T-helper 2 cell treated with Interferon-gamma antibody and Interleukin-4, amounts not matched to agents 5 μg/mL and 100 μg/mL, for 36 hours (primary cell): ENCODE measurements at places on chromosomes 6 and 20.

DNA sequence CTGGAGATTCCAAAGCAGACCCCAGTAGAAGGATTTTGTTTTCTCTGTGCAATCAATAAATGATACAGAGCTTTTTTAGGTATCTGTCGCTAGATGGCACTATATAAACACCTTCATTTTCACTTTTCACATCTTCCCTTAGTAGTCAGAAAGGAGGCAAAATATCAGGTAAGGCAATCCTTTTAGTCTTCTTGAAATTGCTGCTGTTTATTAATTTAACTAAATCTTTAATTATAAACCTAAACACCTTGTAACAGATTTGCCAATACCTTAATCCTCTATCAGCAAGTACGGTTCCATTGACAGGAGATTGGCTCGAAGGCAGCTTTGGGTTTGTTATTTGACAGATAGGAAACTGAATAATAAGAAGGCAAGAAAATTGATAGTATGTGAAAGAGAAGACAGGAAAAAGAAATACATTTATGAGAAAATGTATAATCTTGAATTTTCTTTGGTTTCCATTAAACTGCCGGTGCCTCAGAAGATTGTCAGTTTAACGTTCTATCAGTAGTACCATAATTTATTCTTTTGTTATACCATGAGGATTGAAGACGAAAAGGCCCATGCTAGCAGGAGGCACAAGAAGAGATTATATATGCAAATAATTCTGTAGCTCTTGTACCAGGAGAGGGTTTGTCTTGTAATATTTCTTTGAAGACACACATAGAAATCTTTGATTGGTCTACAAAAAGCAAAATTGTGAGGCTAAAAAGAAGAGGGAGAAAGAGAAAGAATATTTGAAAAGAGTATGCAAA is 23.5 kb upstream of the IBTK start:
- no peak for DNase-seq

DNA sequence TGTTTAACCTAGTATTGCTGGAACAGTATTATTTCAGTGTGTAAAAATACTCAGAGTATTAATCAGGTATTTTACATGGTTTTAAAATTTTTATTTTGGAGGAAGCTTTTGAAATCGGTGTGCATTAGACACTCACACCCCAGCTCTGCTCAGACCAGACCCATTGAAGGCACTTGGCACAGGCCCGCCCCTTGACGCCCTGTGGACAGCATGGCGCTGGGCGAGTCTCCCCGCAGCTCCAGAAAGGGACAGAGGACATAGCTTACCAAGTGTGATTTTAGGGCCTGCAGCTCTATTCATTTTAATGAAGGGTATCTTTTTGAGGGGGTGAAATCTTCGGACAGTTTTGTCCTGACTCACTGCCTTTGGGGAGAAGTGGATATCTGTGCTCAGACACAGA is 164.5 kb downstream of the CDH4 start:
- DNase-seq: no peak

DNA sequence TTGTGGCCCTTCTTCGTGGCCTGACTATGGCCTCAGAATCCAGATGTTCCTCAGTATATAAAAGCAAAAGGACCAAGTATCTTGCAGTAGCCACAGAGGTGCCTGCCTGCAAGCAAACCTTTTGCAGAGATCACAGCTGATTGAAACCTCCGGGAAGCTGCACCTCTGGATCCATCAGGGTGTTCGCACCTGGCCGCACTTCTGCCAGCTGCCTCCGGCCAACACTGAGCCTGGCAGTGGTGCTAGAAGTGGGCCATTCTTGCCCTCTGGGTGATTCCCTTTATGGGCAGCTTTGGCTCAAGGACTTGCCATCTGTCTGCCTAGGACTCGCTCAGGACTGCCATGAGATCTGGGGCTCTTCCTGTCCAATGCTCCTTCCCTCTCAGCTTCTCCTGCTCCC is 214.6 kb upstream of the ECI2 start:
- no peak for DNase-seq

DNA sequence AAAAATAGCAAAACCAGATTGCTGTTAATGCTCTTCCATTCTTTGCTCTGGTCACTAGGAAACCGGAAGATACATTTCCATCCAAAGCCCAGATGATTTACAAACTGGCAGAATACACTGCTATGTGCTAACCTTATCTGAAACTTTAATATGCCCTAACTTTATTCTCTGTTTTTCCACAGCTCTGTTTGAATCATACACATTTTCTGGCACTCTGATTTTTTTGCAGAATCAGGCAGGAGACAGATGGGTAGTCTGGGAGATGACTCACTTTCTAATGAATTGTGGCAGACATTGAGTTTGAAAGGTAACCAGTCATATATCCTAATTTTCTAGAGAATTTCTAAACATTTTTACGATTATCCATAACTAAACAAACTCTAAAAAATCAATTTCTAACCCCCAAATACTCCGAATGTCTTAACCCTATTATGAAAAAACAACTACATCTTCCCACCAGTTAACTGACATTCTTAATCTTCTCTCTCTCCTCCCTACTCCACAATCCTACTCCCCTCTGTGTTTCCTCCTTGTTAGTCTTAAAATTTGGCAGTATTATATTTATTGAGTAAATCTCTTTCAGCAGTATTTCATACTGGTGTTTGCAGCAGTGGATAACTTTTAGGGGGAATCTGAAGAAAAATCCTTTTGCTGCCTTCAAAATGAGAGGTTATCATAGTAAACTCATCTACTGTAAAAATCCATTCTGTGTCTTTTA is 63.5 kb downstream of the MAN1A1 start:
- DNase-seq: no peak

- no peak for DNase-seq
Measured at GRCh38 chr20:10735195-10735949, 61.6 kb upstream of the JAG1 start.

DNA sequence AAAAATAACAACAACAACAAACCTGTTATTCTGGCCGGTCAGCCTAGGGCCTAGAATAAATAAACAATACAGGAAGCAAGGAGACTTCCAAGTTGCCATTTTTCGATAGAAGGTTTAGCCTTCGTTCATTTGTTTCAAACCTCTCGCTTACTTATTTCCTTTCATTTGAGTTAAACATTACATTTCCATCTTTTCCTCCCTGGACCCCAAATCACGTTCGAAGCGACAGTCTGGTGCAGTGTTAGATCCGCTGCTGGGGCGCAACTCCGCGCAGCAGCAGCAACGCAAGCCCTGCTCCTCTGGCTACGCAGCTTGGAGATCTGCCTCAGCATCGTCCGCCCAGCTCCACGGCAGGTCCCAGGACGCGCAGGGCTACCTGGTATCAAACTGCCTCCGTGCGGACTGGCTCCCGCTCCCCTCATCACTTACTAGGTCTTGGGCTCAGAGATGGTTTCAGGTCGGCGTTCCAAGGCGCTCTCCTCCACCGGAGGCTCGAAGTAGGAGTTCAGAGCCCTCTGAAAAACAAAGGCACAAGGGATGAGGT is 530 bp downstream of the TDP2 start:
- no peak for DNase-seq

GRCh38 chr6:98324446-98324845 is 509.9 kb upstream of the POU3F2 start:
- DNase-seq: no peak

GRCh38 chr20:58611236-58612030 is 39.6 kb upstream of the STX16 start:
- no peak for DNase-seq

GRCh38 chr6:35477028-35477427 is 8.8 kb downstream of the RPL10A start:
- DNase-seq: no peak

GRCh38 chr6:157088841-157089240 is 234.5 kb downstream of the TMEM242 start:
- DNase-seq: no peak

DNA sequence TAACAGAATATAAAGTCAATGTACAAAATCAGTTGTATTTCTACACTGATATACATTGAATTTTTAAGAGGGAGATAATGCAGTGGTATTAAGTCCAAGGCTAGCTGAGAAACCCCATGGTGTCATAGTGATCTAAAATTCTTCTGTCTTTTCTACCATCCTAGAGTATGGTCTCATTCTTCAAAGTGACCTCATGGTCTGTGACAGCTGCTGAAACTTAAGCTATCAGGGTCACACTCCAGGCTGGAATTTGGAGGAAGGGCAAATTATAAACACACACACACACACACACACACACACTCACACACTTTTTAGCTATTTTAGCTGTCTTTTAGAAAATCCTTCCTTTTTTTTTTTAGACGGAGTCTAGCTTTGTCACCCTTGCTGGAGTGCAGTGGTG is 47.3 kb upstream of the DYNLRB1 start:
- no peak for DNase-seq

GRCh38 chr6:169092375-169092774 is 161.3 kb downstream of the THBS2 start:
- DNase-seq: no peak

- DNase-seq: no peak
Measured at GRCh38 chr6:166009385-166010031, 158.1 kb downstream of the TBXT start.

DNA sequence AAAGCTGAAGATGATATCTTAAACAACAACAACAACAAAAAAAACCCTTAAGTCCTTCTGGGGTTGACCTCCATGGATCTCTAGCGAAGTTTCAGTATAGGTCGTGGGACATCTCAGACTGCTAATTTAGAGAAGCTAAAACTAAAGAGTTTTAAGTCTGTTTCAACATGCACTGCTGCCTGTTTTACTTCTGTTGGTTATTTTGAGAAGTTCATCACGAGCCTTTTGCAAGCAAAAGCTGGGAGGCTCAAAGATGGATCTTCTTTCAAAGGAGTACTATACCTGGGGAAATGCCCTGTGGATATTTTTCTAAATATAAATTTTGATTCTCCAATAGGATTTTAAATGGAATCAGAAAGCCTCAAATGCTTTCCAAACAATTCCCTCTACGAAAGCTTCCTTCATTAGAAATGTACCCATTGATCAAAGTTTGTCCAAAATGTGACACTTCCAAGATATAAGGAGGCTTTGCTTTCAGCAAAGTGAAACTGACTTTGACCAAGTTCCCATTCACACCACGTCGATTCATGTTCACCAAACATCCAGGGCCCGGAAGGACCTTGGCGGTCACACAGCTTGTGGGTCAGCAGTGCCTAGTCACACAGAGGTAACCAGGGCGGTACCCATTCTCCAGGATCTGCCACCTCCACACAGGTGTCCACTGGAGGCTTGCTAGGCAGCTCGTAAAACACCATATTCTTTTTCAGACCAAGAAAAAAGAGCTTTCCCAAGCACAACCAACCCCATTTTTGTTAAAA is 94.7 kb upstream of the QKI start:
- no peak for DNase-seq

GRCh38 chr6:43848671-43849391 is 78.8 kb downstream of the VEGFA start:
- no peak for DNase-seq

- DNase-seq: no peak
Measured at GRCh38 chr20:40632346-40632976, 56.6 kb downstream of the MAFB start.

GRCh38 chr6:125379174-125379573 is 77.4 kb upstream of the HDDC2 start:
- no peak for DNase-seq

- DNase-seq: no peak
Measured at GRCh38 chr20:21435576-21435975, 38.2 kb upstream of the NKX2-4 start.

DNA sequence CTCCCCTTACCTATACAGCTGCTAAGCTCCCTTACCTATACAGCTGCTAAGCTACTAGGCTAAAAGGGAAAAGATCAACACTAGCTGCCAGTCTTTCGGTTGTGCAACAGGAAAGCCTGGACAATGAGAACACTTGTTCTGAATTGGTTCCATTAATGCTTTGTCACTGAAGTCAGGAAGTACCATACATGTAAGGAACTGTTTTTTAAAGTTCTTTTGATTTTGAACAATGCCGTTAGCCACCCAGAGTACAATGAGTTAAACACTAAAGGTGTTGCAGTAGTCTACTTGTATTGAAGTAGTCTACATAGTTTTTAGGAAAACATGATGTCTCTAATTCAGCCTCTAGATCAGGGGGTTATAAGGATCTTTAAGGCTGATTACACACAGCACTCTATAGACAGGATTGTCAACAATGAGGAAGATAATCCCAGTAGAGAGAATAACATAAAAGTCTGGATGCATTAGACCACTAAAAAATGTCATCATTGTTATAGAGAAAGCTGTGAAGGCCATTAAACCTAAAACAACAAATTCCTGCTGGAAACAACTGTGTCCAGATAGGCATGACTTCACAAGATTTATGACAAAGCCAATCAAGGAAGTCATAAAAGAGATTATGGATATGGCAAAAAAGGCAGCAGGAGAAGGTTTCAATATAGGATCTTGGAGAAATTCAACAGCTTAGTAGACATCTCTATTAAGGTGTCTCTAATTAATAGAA is 306.3 kb downstream of the PHF3 start:
- no peak for DNase-seq

DNA sequence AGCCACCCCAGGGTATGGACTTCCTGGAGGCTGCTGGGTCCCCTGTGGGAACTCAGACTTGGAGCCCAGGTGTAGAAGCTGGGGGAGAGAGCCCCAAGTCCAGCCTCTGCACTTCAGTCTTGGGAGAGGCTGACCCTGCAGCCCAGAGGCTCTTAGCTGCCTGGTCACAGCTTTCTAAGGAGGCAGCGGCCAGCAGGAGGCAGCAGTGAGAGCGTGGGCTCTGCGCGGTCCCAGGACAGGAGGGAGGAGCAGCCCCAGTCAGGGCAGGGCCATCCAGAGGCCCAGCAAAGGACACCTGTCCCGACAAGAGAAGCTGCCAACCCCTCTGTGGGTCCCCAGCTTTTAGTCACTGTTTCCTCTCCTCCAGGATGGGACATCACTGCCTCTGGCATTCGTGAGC is 9.4 kb downstream of the TREML2 start:
- DNase-seq: no peak

GRCh38 chr20:47719625-47720024 is 65.7 kb downstream of the SULF2 start:
- no peak for DNase-seq

- DNase-seq: no peak
Measured at GRCh38 chr20:22696759-22697158, 112.4 kb upstream of the FOXA2 start.

- no peak for DNase-seq
Measured at GRCh38 chr6:92428448-92428847, 990.9 kb downstream of the EPHA7 start.

DNA sequence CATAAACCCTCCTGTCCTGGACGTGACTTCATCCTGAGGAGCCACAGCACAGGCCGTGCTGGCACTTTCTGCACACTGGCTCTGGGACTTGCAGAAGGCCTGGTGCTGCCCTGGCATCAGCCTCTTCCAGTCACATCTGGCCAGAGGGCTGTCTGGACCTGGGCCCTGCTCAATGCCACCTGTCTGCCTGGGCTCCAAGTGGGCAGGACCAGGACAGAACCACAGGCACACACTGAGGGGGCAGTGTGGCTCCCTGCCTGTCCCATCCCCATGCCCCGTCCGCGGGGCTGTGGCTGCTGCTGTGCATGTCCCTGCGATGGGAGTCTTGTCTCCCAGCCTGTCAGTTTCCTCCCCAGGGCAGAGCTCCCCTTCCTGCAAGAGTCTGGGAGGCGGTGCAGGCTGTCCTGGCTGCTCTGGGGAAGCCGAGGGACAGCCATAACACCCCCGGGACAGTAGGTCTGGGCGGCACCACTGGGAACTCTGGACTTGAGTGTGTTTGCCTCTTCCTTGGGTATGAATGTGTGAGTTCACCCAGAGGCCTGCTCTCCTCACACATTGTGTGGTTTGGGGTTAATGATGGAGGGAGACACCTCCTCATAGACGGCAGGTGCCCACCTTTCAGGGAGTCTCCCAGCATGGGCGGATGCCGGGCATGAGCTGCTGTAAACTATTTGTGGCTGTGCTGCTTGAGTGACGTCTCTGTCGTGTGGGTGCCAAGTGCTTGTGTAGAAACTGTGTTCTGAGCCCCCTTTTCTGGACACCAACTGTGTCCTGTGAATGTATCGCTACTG is 22.0 kb upstream of the PYGB start:
- DNase-seq: no peak
